Endothelial cell (in vitro differentiated cells): ENCODE measurements at places on chromosomes 1 and 21.

DNA sequence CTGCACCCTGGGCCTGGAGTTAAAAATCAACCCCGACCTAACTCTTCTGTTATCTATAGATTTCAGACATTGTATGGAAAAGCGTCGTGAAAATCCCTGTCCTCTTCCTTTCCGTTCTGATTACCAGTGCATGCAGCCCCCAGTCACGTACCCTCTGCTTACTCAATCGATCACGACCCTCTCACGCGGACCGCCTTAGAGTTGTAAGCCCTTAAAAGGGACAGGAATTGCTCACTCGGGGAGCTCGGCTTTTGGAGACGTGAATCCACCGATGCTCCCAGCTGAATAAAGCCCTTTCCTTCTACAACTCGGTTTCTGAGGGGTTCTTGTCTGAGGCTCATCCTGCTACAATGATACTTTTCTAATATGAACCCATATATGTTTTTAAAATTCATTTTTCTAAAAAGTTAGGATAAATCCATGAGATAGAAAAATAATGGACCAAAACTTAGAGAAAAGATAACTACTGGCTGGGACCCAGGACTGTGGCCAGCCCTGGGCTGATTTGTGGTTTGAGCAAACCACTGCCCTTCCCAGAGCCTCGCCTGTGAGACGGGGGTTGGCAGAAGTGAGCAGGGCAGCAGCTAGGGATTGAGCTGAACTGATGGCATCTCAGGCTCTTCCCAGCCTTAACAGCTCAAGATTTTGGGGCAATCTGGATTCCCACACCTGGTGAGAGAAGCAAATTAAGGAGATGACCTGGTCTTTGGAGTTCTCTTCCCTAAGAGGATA is 5.0 kb downstream of the UQCRHL start:
- H3K4me1 ChIP-seq: peaks cover 24% of the 10 kb centered on the region

- H3K4me3 ChIP-seq: no peak overlapping the region
- H3K27me3 ChIP-seq: no peaks in the 10 kb centered on the region
- H3K27ac ChIP-seq: no peak overlapping the region
These were observed 283.5 kb downstream of the S1PR1 start for GRCh38 chr1:101520302-101520701.

GRCh38 chr1:93841771-93842170 is 37.2 kb downstream of the DNTTIP2 start:
- no peak for DNase-seq
- H3K27me3 ChIP-seq: peaks cover 4% of the 10 kb centered on the region
- peaks cover 32% of the 10 kb centered on the region for H3K36me3 ChIP-seq
- peaks cover 13% of the 10 kb centered on the region for H3K4me1 ChIP-seq
- no peak overlapping the region for H3K27ac ChIP-seq

DNA sequence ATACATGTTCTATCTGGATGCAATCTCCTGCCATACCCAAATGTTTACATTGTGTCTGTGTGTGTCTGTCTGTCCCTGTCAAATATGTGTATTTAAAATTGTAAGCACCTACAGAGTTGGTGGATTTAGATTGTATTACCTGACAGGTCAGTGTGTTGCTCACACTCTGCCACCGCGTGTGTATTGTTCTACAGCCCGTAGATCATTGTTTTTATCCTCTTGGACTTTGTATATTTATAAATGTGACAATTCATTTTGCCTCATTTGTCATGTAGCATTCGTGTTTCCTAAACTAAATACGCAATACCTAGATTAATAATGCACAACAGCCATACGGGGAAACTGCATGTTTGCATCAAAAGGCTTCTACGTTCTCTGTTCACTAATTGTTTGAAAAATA is 634 bp downstream of the ALG14 start:
- no peaks in the 10 kb centered on the region for H3K36me3 ChIP-seq
- H3K4me3 ChIP-seq: peak overlapping the region; percentile 100
- H3K27ac ChIP-seq: no peak overlapping the region
- DNase-seq: no peak
- H3K27me3 ChIP-seq: peaks cover 3% of the 10 kb centered on the region
